Colonic mucosa (tissue), 4 donors: ENCODE measurements at places on chromosomes 2 and 18. TPM values are rescaled to one million over a fixed set of nuclear protein-coding genes. Genes with fewer than 3 reads are reported as not detected.

DNA sequence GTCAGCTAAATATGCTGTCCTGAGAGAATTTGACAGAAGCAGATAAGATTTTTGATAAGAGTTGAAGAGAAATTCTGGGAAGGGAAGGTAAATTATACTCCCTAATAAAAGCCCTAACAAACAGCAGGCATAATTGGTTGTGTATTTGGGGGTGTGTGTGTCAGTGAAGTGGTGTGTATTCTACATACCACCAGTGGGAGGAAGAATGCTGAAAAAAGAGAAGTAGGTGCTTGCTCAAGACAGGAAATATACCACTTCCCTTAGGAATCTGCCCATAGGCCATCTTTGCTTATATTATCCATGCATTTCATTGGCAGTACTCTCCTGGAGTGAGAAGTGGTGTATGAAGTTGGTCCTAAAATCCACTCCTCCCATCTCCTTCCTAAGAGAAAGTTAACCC is 76.2 kb downstream of the FMNL2 start:
- no peaks in the 10 kb centered on the region for H3K27me3 ChIP-seq
- DNase-seq = no peak
- H3K4me3 ChIP-seq = no peak overlapping the region
- no peaks in the 10 kb centered on the region for H3K36me3 ChIP-seq
- no peak overlapping the region for H3K27ac ChIP-seq

- no peaks in the 10 kb centered on the region for H3K36me3 ChIP-seq
- H3K27ac ChIP-seq = no peak overlapping the region
- no peak overlapping the region for H3K4me3 ChIP-seq
- H3K4me1 ChIP-seq = peaks cover 7% of the 10 kb centered on the region
- no peak for DNase-seq
Measured at GRCh38 chr2:8238521-8239230, 443.2 kb upstream of the ID2 start.

- DNase-seq = peak; percentile 49
- no peaks in the 10 kb centered on the region for H3K36me3 ChIP-seq
- H3K27me3 ChIP-seq = no peaks in the 10 kb centered on the region
Measured at GRCh38 chr18:48866028-48866733, 84.6 kb downstream of the SMAD7 start.

The TEX44 gene
- not detected for total RNA-seq

DNA sequence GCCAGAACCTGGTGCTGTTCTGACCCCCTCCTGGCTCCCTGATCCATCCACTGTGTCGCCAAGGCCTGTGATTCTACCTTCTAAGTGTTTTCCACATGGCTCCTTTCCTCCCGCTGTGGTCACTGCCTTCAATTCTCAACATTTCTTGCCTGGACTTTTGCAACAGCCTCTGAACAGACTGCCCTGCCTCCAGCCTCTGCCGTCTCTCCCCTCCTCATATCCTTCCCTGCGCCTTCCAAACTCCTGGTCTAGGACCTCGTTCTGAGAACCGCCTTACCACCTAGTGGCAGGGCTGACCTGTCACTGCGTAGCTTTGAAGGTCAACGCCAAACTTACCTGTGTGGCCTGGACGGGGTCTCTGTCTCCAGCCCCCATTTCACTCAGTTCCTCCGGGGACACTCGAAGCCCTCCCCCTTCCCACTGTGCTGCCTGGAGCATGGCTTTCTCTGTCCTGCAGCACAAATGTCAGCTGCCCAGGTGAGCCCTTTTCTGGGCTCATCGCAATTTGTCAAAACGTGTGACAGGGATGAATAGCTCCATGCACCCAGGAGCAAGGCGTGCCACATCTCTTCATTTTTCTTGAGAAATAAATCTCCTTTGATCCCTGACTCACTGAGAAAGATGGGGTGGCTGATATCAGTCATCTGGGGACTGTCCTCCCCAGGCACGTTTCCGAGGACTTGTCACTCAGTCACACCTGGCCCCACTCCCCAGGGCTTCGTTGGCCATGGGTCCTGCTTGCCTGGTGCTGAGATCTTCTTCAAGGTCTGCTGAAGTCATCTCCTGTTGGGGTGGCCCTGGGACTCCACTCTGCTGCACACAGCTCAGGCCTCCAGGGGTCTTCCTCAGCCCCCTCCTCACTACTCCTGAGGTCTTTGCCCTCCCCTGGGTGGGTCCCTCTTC is 46.7 kb downstream of the LDLRAD4 start:
- no peak overlapping the region for H3K4me3 ChIP-seq
- no peak overlapping the region for H3K27ac ChIP-seq
- H3K27me3 ChIP-seq = no peaks in the 10 kb centered on the region
- no peaks in the 10 kb centered on the region for H3K4me1 ChIP-seq

GRCh38 chr2:97931118-97931857 is 64.5 kb downstream of the TMEM131 start:
- no peaks in the 10 kb centered on the region for H3K4me1 ChIP-seq
- no peaks in the 10 kb centered on the region for H3K27me3 ChIP-seq
- H3K4me3 ChIP-seq = no peak overlapping the region
- H3K36me3 ChIP-seq = no peaks in the 10 kb centered on the region
- H3K27ac ChIP-seq = no peak overlapping the region

DNA sequence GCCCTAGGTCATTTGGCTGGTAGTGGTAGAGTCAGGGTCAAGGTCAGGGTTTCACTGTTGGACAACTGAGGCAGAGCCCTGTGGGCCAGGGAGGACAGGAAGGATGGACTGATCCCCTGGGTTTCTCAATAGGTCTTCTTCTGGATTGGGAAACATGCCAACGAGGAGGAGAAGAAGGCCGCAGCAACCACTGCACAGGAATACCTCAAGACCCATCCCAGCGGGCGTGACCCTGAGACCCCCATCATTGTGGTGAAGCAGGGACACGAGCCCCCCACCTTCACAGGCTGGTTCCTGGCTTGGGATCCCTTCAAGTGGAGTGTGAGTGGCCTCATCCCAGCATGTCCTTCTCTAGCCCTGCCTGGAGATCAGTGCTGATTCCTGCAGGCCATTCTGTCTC is 18.1 kb downstream of the VIL1 start:
- no peak overlapping the region for H3K4me3 ChIP-seq
- H3K27ac ChIP-seq = no peak overlapping the region
- no peaks in the 10 kb centered on the region for H3K36me3 ChIP-seq
- no peaks in the 10 kb centered on the region for H3K27me3 ChIP-seq
- H3K4me1 ChIP-seq = no peaks in the 10 kb centered on the region

The CNTNAP5 gene
- total RNA-seq = 0.35 TPM

GRCh38 chr2:12720278-12720620 is 3.5 kb downstream of the TRIB2 start:
- no peaks in the 10 kb centered on the region for H3K36me3 ChIP-seq
- H3K27me3 ChIP-seq = peaks cover 20% of the 10 kb centered on the region
- H3K27ac ChIP-seq = no peak overlapping the region
- no peaks in the 10 kb centered on the region for H3K4me1 ChIP-seq
- peak overlapping the region; percentile 71 for H3K4me3 ChIP-seq
- no peak for DNase-seq

DNA sequence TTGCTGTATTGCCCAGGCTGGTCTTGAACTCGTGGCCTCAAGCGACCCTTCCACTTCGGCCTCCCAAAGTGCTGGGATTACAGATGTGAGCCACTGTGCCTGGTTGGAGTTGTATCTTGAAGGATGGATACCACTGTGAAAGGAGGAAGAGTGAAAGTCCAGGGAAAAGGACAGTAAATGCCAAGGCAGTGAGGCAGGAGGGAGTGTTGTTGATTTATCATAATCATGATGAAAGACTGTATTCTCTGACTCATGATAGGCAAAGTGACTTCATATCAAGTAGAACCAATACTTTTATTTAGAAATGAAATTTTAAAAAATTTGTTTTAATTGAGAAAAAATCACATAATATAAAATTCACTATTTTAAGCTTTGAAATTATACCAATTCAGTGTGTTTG is 162.3 kb downstream of the ARHGAP28 start:
- no peaks in the 10 kb centered on the region for H3K27me3 ChIP-seq
- no peaks in the 10 kb centered on the region for H3K36me3 ChIP-seq
- no peak overlapping the region for H3K4me3 ChIP-seq

The DSG4 gene
- 0.16 TPM for total RNA-seq

GRCh38 chr2:209905691-209906090 is 96.7 kb upstream of the RPE start:
- no peaks in the 10 kb centered on the region for H3K4me1 ChIP-seq
- DNase-seq = no peak
- no peak overlapping the region for H3K4me3 ChIP-seq
- no peaks in the 10 kb centered on the region for H3K27me3 ChIP-seq
- no peaks in the 10 kb centered on the region for H3K36me3 ChIP-seq

DNA sequence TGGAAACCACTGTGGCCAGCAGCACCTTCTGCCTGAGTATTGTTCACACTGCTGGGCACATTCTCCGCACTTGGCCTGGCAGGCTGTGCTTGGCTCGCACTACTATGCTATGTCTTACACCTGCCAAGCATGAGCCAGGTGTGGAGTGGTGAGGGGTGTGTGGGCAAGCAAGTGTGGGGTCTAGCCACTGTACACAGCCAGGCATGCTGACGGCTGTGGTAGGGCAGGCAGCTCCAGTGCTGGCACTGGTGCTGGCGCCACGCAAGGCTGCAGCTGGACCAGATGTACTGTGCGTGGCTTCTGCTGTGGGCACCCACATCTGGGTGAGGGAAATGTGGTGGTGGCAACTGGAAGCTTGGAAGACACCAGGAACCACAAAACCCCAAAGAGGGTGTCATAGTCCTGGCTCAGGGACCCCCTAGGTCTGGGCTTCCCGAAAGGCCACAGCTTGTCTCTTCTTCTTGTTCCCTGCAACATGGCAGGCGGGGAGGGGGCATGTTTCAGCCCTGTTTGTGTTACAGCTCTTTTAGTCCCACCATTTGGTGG is 101.5 kb downstream of the ALMS1 start:
- no peaks in the 10 kb centered on the region for H3K36me3 ChIP-seq
- no peaks in the 10 kb centered on the region for H3K27me3 ChIP-seq
- no peak overlapping the region for H3K4me3 ChIP-seq
- no peak overlapping the region for H3K27ac ChIP-seq
- no peak for DNase-seq

DNA sequence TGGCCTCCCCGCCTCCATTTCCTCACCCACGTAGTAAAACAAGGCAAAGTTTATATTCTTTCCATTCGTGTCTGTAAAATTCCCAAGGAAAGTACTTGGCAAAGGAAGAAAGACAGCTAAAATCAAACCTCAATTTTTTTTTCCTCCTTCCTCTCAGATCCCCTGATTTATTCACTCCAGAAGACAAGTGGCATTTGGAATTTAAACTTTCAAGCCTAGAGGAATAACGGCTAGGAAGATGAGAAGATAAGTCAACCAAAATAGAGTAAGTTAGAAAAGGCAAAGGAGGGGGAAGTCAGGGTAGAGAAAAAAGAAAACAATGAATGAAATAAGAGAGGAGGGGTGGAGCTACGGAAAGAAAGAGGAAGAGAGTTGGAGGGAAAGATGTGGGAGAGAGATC is 198.9 kb upstream of the PIK3C3 start:
- no peaks in the 10 kb centered on the region for H3K4me1 ChIP-seq
- no peaks in the 10 kb centered on the region for H3K36me3 ChIP-seq
- no peak overlapping the region for H3K27ac ChIP-seq
- no peak for DNase-seq
- no peak overlapping the region for H3K4me3 ChIP-seq

DNA sequence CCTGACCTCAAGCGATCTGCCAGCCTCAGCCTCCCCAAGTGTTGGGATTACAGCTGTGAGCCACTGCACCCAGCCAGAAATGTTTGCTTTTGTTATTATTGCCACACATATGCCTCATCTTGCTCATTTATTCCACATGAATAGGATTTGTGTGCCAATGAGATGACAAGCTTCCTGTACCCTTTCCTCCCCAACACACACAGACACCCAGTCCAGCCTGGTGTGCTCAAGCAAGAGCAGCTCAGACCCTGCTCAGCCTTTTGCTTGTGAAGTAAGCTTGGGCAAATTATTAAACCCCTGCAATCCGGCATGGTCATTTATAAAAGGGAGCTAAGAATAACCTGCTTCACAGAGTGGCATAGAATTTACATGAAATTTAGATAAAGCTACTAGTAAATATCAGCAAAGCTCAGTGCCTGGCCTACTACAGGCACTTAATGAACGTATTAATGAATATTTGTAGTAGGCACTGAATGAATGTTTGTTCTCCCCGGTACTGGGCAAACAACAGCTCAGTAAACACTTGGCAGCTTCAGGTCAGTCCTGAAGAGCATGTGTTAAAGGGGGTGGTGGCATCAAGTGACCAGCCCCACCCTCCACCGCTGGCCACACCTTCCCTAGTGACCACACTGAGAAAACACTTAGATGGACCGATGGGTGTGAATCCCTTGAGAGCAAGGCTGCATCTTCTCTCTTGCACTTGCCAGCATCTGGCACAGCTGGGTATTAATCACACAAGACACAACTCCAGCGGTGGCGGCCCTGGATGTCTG is 280.2 kb downstream of the SRBD1 start:
- no peak overlapping the region for H3K4me3 ChIP-seq
- H3K36me3 ChIP-seq = no peaks in the 10 kb centered on the region
- DNase-seq = no peak
- H3K27ac ChIP-seq = no peak overlapping the region
- H3K4me1 ChIP-seq = no peaks in the 10 kb centered on the region
- no peaks in the 10 kb centered on the region for H3K27me3 ChIP-seq

DNA sequence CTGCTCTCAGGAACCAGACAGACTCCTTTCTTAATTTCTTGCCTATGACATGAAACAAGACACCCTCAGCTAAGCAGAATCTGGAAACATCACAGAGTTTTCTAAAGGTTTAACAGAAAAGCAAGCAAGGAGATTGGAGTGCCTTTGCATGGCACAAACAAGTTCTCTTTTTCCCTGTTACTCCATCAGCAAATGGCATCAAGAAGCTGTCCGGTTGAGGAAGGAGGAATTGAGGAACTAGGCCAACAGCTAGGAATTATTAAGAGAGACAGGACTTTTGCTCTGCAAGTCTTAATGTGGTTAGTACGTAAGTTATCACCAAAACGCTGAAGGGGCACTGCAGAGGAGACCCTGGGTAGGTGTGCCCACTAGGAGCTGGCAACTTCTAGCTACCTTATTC is 53.2 kb downstream of the NEB start:
- H3K27ac ChIP-seq = no peak overlapping the region
- no peak overlapping the region for H3K4me3 ChIP-seq
- H3K27me3 ChIP-seq = no peaks in the 10 kb centered on the region

DNA sequence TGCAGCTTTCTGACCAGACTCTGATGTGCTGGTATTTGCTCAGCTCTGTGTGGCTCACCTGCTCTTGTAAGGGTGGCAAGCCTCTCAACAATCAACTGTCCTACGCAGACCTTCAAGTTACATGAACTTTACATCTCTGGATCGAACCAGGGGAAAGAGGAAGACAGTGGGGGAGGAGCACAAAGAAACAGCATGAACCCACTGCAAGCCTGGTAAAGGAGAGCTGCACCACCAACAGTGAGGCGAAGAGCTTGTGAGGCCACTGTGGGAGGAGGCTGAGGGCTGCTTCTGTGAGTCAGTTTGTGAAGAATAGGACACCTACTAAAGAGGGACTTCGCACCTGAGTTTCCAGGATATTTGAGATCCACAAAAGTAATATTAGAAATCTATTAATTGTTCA is 18.8 kb upstream of the FAM110C start:
- H3K27me3 ChIP-seq = no peaks in the 10 kb centered on the region
- no peak overlapping the region for H3K27ac ChIP-seq
- H3K4me3 ChIP-seq = no peak overlapping the region
- no peaks in the 10 kb centered on the region for H3K36me3 ChIP-seq
- peaks cover 1% of the 10 kb centered on the region for H3K4me1 ChIP-seq
- no peak for DNase-seq

GRCh38 chr2:143960177-143960576 is 559.7 kb downstream of the ZEB2 start:
- DNase-seq = no peak
- no peak overlapping the region for H3K27ac ChIP-seq

The ANKZF1 gene
- 67.1 TPM for total RNA-seq
